ENCODE measurements at places on chromosomes 13 and 19. TPM values are rescaled to one million over a fixed set of nuclear protein-coding genes. Genes with fewer than 3 reads are reported as not detected.

- DNase-seq = no peak
Observed at GRCh38 chr19:55109527-55110291, 7.7 kb downstream of the PPP1R12C start.

SHC2 gene
- total RNA-seq = 91.0 TPM

DNA sequence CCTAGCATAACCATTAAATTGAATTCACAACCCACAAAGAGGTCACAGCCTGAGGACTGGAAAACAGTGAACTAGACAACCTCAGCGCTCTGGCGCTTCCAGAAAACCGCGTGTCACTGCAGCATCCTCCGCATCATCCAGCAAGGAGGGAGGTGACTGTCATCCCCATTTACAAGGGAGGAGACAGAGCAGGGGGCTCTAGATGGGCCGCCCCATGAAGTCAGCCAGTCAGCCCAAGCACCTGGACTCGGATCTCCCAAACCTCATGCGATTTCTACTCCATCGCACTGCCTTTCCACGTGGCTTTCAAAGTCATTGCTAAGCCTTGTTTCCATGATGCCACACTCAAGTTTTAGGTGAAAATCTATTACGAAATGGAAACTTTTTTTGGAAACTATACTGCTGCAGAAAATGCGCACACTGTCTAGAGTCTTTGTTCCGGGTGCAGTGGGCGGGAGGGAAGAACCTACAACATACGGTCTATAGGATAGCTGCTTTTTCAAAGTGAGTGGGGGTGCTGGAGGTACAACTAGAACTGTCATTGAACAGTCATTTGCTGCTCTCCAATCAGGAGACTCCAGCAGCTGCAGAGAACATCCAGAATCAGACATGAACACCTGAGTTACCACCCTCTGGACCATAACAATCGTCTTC is 2.8 kb downstream of the AP3D1 start:
- no peak for DNase-seq

DNA sequence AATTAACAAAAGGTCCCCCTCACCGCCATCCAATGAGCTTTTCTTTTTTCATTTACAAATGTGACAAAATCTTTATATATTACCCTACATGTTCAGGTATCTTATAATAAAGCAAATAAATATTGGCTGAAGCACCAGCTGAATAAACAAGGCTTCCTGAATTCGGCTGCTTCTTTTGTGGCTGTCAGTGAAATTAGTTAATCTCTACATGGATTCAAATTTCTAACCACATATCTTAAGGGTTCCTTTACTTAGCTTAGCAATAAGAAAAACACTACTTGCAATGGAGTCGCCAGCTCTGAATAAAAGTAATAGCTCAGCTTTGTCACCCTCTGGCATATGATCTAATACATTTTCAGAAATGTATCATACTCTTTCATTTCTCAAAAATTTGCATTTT is 104.3 kb downstream of the CCNA1 start:
- no peak for DNase-seq

- no peak for DNase-seq
Observed at GRCh38 chr13:39149896-39150295, 111.6 kb downstream of the NHLRC3 start.

DNA sequence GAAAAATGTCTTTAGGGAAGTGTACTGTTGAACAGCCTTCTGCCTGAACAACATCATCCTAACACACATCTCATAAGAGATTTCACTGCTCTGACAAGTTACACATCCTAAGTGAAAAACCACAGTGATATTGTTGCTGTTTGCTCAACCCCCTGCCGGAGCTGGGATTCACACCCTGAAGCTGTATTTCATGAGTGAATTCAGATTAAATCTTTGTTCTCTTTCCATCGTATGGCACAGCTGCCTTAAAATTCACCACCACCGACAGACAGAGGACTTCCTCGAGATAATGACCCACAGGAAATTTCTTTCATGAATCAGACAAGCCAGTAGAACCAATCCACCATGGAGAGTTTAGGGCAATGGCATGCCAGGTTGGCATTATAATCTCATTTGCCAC is 280.8 kb downstream of the DCT start:
- DNase-seq = no peak

- no peak for DNase-seq
Observed at GRCh38 chr19:41412953-41413352, 14.2 kb downstream of the B3GNT8 start.

DNA sequence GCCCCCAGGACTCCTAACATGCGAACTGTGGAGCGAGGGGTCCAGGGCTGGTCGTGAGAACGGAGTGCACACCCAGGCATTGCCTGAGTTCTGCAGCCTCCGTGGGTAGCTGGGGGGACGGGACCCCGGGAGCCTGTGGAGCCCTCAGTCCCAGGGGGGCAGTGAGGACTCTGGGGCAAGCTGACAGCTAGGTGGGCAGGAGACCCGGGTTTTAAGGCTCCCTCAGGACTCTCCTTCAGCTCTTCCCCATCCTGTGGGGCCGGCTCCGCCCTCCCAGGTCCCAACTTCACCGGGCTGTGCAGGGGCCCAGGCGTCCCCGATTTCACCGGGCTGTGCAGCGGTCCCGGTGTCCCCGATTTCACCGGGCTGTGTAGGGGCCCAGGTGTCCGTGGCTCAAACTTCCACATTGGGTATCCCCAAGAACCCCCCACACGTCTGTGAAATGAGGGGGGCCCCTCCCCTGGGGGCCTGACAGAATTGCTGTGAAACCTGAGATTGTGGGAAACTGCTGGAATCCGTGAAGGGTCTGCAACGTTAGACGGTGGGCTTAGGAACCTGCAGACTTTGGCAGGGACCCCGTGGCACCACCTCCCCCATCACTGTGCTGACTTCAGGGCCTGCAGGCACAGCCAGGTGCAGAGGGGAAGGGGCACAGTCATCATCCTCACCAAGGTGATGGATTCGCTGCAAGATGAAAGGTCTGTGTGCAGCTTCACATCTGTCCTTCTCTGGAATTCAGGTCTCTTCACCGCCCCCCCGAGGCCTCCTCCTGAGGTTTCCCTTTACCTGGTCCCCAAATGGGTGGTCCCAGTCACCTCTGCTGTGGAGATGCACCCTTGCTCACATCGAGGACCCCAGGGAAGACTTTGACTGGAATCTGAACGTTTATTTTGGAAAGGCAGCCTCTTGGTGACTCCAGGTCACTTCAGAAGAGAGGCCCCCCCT is 73.2 kb upstream of the MCF2L start:
- no peak for DNase-seq

GRCh38 chr19:17560205-17560595 is 4.8 kb downstream of the COLGALT1 start:
- no peak for DNase-seq

DNA sequence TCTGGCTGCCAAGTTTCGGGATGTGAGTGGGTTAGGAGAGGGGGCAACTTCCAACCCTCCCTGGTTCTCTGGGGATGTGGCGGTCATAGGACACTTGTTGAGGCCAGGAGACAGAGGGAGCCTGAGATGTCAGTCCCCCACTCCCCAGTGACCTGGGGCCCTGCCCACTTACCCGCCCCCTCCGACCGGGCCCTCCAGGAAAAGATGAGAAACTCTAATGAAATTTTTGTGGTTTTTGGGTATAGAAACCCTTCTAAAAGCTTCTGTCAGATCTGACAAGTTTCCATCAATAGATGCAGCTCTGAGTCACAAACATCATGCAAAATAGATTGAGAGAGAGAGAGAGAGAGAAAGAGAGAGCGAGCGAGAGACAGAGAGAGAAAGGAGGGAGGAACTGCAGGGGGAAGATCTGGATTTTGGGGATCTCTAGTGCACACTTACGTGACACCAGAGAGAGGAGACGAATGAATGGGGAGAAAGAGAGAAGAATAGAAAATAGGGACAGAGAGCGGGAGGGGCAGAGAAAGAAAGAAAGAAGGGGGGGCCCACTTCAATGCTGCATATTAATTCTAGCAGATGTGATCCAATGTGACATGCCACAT is 94.0 kb downstream of the PTPRS start:
- no peak for DNase-seq

- DNase-seq = no peak
Observed at GRCh38 chr13:51019026-51019425, 92.0 kb downstream of the C13orf42 start.

DNA sequence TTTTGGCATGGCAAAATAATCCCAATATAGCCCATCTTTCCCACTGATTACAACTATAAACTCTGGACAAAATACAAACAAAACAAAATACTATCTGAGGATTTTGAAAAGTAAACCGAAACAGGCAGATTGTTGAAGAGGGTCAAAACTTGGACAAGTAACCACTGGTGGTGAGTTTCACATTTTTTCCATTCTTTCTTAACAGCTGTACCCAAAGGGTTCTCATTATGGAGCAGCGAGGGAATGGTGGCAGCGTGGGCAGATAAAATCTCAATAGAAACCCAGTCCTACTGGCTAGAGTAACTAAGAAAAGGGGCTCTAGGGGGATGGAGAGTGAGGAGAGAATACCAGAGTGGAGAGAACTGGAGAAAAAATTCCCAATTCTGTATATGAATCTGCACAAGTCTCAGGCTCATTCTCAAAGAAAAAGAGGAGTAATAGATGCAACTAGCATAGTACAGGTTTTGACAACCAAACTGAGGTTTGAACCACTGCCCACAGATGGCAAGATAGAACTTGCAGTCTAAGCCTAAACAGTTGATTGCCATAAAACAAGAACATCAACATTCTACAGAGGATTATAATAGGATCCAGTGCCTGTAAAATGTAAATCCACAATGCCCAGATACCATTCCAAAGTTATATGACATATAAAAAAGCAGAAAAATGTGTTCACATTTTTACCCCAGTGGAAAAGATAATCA is 284.5 kb downstream of the KCNRG start:
- no peak for DNase-seq

GRCh38 chr19:751501-752341 is 809 bp downstream of the MISP start:
- no peak for DNase-seq

GRCh38 chr19:1799695-1800342 is 12.3 kb downstream of the ATP8B3 start:
- no peak for DNase-seq

DNA sequence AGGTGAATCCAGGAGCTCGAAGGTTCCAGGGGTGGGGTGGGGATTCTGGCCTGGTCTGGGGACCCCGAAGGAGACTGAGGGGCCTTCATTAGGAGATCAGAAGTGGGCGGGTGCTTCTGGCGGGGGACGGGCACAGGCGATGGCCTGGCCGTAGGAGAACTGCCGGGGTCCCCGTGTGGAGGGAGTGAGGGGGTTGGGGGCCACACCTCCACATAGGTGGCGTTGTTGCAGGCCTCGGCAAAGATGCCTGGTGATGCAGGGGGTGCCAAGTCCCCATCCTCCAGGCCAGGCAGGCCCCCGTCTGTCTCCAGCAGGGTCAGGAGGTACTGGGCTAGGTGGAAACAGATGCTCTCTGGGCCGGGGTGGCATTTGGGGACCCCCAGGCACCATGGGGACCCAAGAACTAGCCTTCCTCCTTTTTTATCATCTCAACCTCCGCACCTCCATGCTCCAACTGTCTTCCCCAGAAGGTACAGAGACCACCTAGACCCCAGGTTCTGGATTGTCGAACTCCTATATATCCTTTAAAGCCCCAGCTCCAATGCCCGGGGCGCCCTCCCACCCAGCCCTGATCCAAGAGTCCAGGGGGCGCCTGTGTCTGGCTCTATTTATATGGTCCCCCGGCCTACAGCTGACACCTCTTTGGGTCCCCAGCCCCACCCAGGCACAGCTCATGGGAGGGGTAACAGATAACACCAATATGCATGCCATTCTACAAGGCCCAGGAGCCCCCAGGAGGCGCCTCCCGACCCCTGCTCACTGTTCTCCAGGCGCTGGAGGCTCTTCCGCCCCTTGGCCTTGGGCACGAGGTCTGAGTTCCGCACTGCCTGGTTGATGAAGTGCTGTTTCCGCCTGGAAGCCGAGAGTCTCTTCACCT is 8.2 kb downstream of the RNU6-9 start:
- no peak for DNase-seq

DNA sequence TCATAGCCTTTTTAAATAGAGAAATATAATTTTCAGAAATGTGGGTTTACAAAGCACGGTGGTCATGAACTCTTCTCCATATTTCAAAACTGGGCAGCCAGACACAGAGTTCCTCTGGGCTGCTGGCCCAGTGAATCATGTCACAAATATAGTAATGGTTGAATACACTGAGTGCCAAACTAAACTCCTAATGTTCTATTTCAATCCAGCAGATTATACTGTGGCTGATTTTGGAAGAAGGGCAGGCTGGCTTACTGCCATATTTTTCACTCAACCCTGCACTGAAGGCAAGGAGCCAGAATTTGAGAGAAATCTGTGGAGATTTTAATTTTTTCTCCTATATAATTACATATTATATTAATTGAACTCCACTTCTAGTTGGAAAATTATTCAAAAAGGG is 17.0 kb upstream of the PRR20A start:
- no peak for DNase-seq

- no peak for DNase-seq
Observed at GRCh38 chr19:43778651-43779050, 2.1 kb downstream of the KCNN4 start.

DNA sequence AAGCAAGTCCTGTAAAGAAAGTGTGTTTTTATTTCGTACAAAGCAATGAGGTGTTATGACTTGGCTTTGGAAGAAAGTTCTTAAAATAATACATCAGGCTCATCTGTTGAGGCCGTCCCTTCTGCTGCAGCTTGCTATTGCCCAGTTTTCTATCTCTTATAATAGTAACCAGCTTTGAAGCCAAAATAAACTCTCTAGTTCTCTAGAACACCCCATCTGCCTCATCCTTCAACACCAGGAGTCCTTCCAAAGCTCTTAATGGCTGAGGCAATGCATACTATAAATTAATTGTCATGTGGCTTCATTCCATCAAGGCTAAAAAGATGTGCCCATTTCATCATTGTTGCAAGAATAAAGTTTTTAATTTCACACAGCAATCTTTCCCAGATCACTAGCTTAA is 49.4 kb upstream of the IPO5 start:
- no peak for DNase-seq

DNA sequence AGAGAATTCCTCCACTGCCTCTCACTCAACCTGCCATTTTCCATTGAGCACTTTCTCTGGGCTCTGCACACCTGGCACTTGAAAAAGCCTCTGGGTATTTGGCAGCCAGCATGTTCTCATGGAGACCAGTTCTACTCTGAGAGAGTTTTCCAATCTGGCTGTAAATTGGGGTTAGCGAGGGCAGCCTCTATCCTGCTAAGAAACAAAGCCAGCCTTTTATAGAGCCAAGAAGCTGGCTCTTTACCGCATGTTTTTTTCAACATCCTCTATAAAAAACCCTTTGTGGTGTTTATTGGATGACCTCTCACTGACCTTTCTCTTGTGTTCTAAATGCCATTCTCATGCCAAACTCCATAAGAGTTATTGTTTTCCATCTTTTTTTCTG is 52.6 kb upstream of the RCBTB2 start:
- no peak for DNase-seq

BEST2 gene
- not detected for total RNA-seq

ZNF628 gene
- total RNA-seq = 19.0 TPM

- DNase-seq = no peak
Observed at GRCh38 chr13:64041296-64041695, 2625.6 kb upstream of the PCDH20 start.

GRCh38 chr13:48074006-48074405 is 20.9 kb downstream of the MED4 start:
- no peak for DNase-seq

GRCh38 chr13:98482476-98483444 is 94.1 kb downstream of the STK24 start:
- DNase-seq = no peak
